ENCODE measurements at places on chromosomes 13 and 19.

GRCh38 chr13:110610955-110611595, 4.3 kb upstream of the NAXD start:
- no peak for DNase-seq

DNA sequence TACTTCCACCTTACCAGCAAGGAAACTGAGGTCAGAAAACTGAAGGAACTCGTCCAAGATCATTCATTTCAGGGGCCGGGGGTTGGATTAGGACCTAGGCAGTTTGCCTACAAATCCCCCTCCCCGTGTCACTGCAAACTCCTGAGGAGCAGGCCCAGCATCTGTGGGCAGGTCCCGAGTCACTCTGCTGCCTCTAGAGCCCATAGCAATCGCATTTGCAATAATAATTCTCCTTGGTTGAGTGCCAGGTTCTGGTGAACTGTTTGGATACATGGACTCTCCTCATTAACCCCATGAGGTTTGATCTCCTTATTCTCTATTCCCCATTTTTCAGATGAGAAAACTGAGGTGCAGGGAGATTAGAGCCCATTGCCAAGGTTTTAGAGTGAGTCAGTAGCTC, 903 bp downstream of the PIN1 start:
- DNase-seq, result peak; percentile 54

DNA sequence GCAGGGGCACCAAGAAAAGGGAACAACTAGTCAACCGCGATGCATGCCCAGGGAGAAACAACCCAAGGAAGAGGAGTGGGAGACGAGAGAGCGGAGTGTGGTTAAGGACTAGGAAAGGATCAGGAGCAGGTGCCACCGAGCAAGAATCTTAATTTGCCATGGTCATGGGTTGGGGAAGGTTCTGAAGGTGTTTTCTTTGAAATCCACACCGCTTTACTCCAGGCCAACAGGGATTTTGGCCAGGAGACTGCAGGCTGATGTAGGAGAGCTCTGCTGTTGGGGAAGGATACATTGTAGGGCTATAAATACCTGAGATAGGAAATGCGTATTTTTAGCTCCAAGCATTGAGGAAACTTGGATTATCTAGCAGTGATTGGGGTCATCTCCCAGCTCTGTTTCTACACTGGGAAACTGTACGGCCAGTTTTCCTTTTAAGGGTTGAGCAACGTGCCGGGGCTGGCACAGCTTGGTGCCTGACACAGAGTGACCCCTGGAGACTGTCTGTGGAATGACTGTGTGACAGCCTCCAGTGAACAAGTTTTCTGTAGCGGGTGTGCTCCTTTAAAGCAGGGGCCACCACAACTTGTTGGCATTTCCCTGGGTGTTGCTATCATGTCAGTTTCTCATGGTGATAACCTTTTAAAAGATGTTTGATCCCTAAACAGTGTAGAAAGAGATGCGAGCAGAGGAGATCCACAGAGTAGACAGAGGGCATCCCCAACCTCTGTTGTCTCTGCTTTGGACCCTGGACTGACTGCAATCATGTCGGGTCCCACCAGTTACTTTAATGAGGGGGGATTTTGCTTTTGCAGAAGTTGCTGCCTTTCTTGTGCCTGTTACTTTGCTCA, 34.3 kb downstream of the ZNF536 start:
- no peak for DNase-seq

DNA sequence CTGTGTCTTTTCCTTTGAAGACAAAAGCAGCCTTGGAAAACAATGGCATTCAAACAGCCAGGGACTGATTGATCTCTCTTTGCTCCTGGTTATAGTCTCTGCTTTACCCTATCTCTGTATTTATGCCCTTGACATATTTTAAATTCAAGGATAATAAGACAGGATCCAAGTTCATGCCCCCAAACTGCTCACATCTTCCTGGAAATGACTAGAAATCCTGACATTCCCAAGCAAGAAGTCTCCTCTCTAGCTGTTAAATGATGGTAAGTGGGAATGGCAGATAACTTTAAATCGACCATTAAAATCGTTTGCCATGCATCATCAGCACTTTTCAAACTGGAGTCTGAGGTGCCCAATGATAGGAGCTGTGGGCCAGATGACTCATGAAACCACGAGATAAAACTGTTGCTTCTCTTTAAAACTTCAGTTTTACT, 435.6 kb downstream of the FOXO1 start:
- DNase-seq, result peak; percentile 74

GRCh38 chr19:1172353-1173158, 1.5 kb downstream of the SBNO2 start:
- peak; percentile 70 for DNase-seq

DNA sequence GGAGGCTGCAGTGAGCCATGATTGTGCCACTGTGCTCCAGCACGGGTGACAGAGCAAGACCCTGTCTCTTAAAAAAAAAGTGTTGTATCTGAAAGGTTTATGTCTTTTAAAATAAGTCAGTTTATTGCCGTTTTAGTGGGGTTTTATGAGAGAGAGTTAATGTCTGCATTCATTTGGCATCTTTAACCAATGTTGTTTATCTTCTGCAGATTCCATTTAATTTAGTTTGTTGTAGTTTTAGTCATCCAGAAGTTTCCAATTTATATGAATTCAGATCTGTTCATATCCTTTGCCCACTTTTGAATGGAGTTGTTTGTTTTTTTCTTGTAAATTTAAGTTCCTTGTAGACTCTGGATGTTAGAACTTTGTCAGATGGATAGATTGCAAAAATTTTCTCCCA, 36.7 kb upstream of the LPAR6 start:
- DNase-seq, result no peak

GRCh38 chr13:102190930-102191329, 210.9 kb downstream of the FGF14 start:
- DNase-seq, result no peak

DNA sequence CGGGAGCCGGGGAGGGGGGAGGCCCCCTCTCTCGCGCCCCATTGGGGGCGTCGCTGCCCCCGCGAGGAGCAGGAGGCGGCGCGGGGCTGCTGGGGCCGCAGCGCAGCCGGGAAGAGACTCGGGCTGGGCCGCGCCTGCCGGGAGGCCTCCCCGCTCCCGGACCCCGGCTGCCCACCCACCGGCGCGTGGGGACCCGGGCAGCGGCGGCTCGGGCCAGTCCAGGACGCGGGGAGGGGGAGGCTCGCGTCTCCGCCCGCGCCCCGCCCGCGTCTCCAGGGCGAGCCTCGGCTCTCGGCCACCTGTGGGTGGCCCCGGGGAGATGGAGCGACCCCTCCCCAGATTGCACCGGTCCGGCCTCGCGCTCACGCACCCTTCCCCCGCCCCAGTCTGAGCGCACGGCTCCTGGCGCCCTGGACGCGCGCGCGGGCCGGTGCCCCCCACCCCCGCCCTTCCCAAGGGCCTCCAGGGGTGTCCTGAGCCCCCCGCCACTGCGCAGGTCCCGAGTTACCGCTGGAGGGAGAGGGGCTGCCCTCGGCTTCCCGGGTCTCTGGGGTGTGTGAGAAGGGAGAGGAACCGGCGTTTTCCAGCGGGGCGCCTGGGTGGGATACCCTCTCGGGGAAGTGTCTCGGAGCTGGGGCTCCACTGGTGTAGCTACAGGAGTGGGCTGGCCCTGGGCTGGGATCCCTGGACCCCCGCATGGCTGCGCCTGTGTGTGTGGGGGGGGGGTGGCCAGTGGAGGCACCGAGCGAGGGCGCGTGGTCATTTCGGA, 645 bp downstream of the PALM start:
- DNase-seq, result no peak

DNA sequence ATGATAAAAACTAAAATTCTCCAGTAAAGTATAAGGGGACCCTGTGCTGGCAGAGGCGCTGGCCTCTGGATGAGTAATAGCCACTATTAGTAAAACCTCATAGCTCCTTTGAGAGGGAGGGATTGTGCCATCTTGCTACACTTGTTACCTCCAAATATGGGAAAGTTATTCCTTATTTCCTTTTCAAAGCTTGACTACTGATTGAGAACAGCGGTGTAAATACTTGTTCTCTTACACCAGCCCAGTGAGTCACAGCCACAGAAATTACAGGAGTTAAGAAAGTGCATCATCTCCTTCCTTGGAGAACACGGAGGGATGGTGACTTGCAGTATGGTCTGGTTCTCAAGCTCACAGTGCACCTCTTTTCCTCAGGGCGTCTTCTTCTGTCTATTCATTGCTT, 379.0 kb downstream of the EFNB2 start:
- DNase-seq, result peak; percentile 76

GRCh38 chr13:114234266-114234644, 442 bp upstream of the CDC16 start:
- DNase-seq, result no peak

GRCh38 chr19:19068659-19069654, 5.2 kb downstream of the SLC25A42 start:
- peak; percentile 37 for DNase-seq

GRCh38 chr13:29423050-29423449, 172.4 kb downstream of the SLC7A1 start:
- no peak for DNase-seq

GRCh38 chr13:64074971-64075474, 2659.4 kb upstream of the PCDH20 start:
- DNase-seq, result no peak

GRCh38 chr19:41967054-41967783, 8.1 kb upstream of the RABAC1 start:
- DNase-seq, result no peak

- peak; percentile 4 for DNase-seq
These were observed 29.5 kb upstream of the RBM26 start for GRCh38 chr13:79435561-79435990.

GRCh38 chr19:39064405-39064804, 19.8 kb upstream of the ACP7 start:
- no peak for DNase-seq

- no peak for DNase-seq
These were observed 111.4 kb downstream of the FRY start for GRCh38 chr13:32142956-32143375.

DNA sequence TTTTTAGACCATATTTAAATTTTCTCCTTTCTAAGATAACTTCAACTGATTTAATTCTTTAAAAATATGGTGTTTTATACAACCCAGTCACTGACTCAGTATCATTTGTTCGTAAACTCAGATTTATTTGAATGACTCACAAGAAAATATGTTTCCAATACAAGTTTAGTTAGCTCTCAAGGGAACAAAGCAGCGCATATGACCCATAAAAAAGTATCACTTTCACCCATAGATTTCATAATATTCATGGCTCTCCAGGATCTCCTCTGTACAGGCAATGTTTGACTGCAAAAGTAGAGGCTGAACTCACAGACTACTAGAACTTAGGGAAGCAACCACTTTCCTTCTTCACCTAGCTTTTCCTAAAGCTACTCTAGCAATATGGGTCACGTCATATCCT, 405.6 kb upstream of the PCDH9 start:
- DNase-seq, result no peak

DNA sequence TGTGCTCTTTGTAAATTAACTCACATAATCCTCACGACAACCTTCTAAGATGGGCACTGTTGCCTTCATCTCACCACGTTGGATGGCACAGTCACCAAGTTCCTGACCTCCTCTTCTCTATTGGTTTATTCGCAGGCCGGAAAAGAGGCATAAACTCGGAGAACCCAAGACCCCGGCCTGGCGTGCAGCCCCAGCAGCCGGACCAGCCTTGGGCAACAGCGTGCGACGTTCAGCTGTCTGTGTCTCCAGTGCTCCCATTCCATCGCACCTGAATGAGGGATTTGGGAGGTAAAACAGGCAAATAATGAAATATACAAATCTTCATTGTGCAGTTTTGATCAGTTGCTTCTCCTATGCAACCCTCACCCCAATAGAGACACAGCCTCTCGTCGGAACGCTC, 34.5 kb upstream of the GAS6 start:
- DNase-seq, result no peak

- DNase-seq, result no peak
These were observed 35.6 kb upstream of the SPATA13 start for GRCh38 chr13:24124789-24125476.

GRCh38 chr13:66778461-66778860, 451.7 kb downstream of the PCDH9 start:
- no peak for DNase-seq

GRCh38 chr13:96072392-96072791, 17.5 kb upstream of the HS6ST3 start:
- no peak for DNase-seq

- DNase-seq, result no peak
These were observed 56.1 kb upstream of the SERPINE3 start for GRCh38 chr13:51283371-51283770.

- DNase-seq, result peak; percentile 81
These were observed 2.9 kb downstream of the KLF2 start for GRCh38 chr19:16327501-16327900.

DNA sequence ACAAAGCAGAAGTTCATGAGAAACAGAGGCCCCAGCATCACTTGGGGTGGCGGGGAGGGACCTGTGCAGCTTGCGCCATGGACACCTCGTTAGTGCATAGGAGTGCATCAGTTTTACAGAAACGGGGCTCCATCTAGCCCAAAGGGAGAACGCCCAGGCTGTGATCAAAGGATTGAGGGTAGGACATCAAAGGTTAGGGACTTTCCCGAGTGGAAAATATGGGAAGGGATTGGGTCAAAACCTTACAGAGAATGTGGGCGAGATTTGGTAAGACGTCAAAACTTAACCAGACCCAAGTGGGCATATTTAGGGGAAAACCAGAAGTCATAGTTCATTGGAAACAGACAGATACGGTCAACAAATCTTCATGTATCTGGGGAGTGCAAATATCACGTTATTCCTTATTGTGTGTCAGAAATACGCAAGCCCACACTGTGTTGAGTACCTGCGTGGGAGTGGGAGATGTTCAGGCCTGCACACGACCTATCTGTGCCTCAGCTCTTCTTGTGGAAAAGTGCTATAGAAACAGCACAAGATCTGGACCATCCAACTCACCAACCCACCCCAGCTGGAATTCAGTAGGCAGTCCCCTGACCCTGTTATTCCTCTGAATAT, 9.4 kb upstream of the GRAMD1A start:
- no peak for DNase-seq

GRCh38 chr19:54551293-54551692, 22.3 kb upstream of the LILRA2 start:
- DNase-seq, result no peak

- DNase-seq, result no peak
These were observed 303.9 kb downstream of the FOXO1 start for GRCh38 chr13:40362502-40362901.
